ENCODE measurements at places on chromosomes 4 and X.

DNA sequence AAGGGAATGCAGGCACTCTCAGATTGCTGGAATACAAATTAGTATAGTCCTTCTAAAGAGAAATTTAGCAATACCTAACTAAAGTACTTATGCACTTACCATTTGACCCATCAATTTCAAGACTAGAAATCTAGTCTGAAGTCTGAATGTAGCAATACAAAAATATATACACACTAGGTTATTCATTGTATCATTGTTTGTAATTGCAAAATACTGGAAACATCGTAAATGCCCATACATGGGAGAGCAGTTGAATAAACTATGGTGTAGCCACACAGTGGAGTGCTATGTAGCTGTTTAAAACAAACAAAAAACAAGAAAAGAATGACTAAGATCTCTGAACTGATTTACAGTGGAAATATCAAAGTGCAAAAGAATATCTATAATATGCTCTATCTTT, 346.4 kb downstream of the ZNF674 start:
- no peak for DNase-seq

- DNase-seq, result no peak
These were observed 6.7 kb upstream of the FHIP1A start for GRCh38 chr4:151402145-151402865.

- DNase-seq, result no peak
These were observed 327.7 kb upstream of the F9 start for GRCh38 chrX:139202742-139203420.

DNA sequence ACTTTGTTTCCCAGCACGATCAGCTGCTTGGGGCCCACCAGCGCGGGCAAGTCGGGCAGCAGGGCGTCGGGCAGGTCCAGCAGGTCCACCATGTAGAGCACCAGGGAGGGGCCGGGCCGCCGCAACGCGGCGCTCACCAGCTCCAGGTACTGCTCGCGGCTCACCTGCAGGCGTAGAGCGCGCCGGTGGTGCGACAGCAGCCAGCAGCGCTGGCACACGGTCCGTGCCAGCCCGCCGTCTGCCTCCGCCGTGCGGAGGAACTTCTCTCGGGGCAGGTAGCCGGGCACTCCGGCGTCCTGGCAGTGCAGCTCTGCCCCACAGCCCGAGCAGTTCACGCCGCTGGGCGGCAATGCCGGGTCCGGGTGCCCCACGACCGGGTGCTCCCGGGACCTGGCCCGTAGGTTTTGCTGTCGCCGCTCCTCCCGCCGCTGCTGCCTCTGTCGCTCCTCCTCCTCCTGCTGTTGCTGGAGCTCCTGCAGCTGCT, 527 bp downstream of the NOA1 start:
- peak; percentile 47 for DNase-seq

DNA sequence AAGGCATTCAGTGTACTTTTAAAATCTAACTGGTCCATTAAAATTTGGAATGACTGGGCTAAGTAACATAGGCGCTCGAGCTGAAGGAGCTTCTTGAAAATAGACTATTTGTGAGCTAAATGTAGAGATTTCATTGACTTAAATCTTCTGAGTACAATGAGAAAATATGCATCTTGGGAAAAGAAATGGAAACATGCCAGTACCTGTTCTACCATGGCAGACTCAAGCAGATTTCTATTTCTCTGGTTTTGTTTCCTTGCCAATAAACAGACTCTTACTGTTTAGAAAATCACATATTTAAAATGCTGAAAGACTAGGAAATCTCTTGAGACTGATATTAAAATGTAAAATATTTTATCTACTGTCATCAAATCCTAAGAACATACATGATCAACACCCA, 678.1 kb downstream of the FAT4 start:
- DNase-seq, result no peak

DNA sequence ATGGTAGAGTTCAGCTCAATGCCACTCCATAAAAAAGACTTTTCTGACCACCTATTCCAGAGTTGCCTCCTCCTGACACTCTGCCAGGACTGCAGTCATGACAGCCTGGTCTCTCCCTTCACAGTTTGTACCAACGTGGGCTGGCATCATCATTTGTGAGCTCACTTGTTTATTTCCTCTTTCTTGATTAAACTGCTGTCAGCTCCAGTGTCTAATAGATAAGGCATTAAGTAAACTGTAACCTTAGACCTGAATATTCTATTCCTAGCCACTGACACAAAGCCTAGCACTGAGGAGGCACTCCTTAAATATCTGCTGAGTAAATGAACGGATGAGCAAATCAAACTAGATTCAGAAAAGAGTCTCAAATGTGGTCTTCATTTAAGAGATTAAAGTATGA, 48.7 kb downstream of the DDX60 start:
- DNase-seq, result no peak

GRCh38 chrX:17470136-17470535, 95.1 kb downstream of the NHS start:
- DNase-seq, result no peak

DNA sequence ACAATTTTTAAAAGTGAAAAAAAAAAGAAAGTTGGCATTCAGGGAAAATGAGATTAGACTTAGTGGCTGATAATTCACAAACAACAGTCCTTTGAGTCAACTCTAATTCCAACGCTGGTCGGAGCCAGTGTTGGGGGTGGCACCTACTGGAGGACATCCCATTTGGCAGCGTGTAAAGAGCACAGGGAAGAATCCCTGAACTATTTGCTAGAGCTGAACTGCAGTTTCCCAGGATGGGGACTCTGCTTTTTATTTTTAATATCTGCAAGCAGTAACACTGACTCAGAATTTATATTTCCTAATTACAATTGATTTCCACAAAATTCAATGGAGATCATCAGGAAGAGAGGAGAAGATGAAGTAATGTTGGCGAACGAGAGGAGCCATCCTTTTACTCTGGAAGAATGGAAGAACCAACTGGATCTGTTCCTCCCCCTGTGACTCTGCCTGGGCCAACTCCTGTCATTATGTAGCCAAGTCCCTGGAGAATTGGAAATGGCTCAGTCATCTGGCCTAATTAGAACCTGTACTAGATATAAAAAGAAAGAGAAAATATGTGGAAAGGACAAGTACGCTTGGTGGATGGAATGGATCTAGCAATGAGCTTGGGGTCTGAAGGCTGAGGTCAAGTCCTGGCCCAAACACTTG, 76.7 kb downstream of the IRF2 start:
- DNase-seq, result no peak

- no peak for DNase-seq
These were observed 64.2 kb upstream of the RPL34 start for GRCh38 chr4:108556166-108556565.
